ENCODE measurements at places on chromosomes 11 and 22. TPM values are rescaled to one million over a fixed set of nuclear protein-coding genes. Genes with fewer than 3 reads are reported as not detected.

The HBE1 gene
- not detected for total RNA-seq

The NPAS4 gene
- not detected for total RNA-seq

The CHRNA10 gene
- 0.85 TPM for total RNA-seq

The SPDYC gene
- not detected for total RNA-seq

The C11orf91 gene
- not detected for total RNA-seq

The DEUP1 gene
- total RNA-seq = under 0.01 TPM

The OR51B2 gene
- total RNA-seq = not detected

The APOBEC3A gene
- not detected for total RNA-seq

The PIK3C2A gene
- total RNA-seq = 63.6 TPM

The MAP6 gene
- total RNA-seq = 5.0 TPM

The SYT12 gene
- under 0.01 TPM for total RNA-seq

The PATE2 gene
- total RNA-seq = not detected

The KCNJ4 gene
- total RNA-seq = not detected

The WNT11 gene
- 12.9 TPM for total RNA-seq

The FGF3 gene
- not detected for total RNA-seq

The OTUB1 gene
- total RNA-seq = 35.7 TPM

The XKR3 gene
- total RNA-seq = not detected

The ACTN3 gene
- not detected for total RNA-seq

The GLB1L2 gene
- total RNA-seq = 2.4 TPM

The OTOG gene
- total RNA-seq = not detected

The RIN1 gene
- total RNA-seq = 32.9 TPM

The PLEKHB1 gene
- 0.16 TPM for total RNA-seq

The APOBEC3H gene
- not detected for total RNA-seq

The TMEM218 gene
- 16.9 TPM for total RNA-seq

The MAPK8IP1 gene
- total RNA-seq = 9.2 TPM
